Renal cortex interstitium (tissue), 15 donors: ENCODE measurements at places on chromosomes 2 and 18. TPM values are rescaled to one million over a fixed set of nuclear protein-coding genes. Genes with fewer than 3 reads are reported as not detected.

COLEC12 gene
- polyA plus RNA-seq, result 28.9 TPM

- no peak for DNase-seq
Observed at GRCh38 chr2:197759625-197760292, 25.4 kb downstream of the BOLL start.

- DNase-seq, result no peak
Observed at GRCh38 chr2:190271783-190272456, 47.7 kb downstream of the HIBCH start.

- no peak for DNase-seq
Observed at GRCh38 chr2:54030396-54030741, 59.6 kb upstream of the PSME4 start.

GRCh38 chr2:26685341-26685740 is 7.2 kb upstream of the KCNK3 start:
- DNase-seq, result no peak

GRCh38 chr2:177257471-177257870 is 7.1 kb downstream of the NFE2L2 start:
- no peak for DNase-seq

CYBRD1 gene
- 39.2 TPM for polyA plus RNA-seq
